Dermis blood vessel endothelial cell (primary cell): ENCODE measurements at places on chromosomes 1 and 21. TPM values are rescaled to one million over a fixed set of nuclear protein-coding genes. Genes with fewer than 3 reads are reported as not detected.

The PRDM16 gene
- not detected in 2 replicates for total RNA-seq

The AUNIP gene
- total RNA-seq, result 2.0 and 5.2 TPM in 2 replicates

The S100A16 gene
- total RNA-seq, result 581 and 601 TPM in 2 replicates

The CDC42BPA gene
- 105 and 112 TPM in 2 replicates for total RNA-seq

The ACTL8 gene
- total RNA-seq, result not detected in 2 replicates

The AGBL4 gene
- not detected in 2 replicates for total RNA-seq

The FAM167B gene
- total RNA-seq, result 2.4 and 30.8 TPM in 2 replicates

The RGS18 gene
- not detected in 2 replicates for total RNA-seq

The RXRG gene
- not detected in 2 replicates for total RNA-seq

The PLA2G2C gene
- not detected in 2 replicates for total RNA-seq

The PCP4 gene
- total RNA-seq, result not detected in 2 replicates

The IL20 gene
- total RNA-seq, result not detected in 2 replicates

The BTBD8 gene
- 2.7 and 6.1 TPM in 2 replicates for total RNA-seq

The GJA9 gene
- total RNA-seq, result not detected in 2 replicates

The COL18A1 gene
- 309 and 317 TPM in 2 replicates for total RNA-seq

The ADGRL4 gene
- 157 and 322 TPM in 2 replicates for total RNA-seq

The SLC41A1 gene
- total RNA-seq, result 22.8 and 30.7 TPM in 2 replicates
